AG10803 (cell line): ENCODE measurements at places on chromosomes 1 and 21.

DNA sequence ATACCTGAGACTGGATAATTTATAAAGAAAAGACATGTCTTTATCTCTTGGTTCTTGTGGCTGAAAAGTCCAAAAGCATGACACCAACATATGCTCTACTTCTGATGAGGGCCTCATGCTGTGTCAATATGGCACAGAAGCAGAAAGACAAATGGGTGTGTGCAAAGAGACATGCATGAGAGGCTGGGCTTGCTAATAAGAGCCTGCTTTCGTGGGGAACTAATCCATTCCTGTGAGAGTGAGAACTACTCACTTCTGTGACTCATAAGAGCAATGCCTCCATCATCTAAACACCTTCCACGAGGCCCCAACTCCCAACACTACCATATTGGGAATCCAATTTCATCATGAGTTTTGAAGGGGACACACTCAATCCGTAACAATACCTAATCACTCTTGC, 340.0 kb upstream of the DUSP10 start:
- DNase-seq = no peak

GRCh38 chr1:38476111-38476849, 383.3 kb downstream of the RRAGC start:
- DNase-seq = no peak

DNA sequence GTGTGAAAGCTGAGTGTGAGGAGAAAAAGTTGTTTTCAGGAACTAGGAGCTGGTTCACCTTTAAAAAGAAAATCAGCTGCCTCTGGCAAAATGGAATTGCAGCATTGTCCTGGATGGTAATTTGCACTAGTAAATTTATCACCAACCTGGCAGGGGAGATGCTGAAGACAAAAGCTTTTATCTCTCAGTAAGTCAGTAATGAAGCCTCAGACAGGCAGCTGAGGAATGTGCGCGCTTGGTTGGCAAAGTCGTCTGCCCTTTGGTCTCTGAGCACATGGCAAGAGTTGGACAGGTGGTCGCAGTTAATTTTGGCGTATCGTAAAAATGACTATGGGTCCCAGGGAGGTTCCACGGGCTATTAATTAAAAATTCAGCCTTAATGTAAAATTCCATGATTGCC, 131.9 kb downstream of the BACH1 start:
- no peak for DNase-seq

- peak; percentile 17 for DNase-seq
These were observed 444.1 kb downstream of the PLPP3 start for GRCh38 chr1:56135069-56135863.

- DNase-seq = no peak
These were observed 32.5 kb downstream of the PADI2 start for GRCh38 chr1:17086751-17087150.

DNA sequence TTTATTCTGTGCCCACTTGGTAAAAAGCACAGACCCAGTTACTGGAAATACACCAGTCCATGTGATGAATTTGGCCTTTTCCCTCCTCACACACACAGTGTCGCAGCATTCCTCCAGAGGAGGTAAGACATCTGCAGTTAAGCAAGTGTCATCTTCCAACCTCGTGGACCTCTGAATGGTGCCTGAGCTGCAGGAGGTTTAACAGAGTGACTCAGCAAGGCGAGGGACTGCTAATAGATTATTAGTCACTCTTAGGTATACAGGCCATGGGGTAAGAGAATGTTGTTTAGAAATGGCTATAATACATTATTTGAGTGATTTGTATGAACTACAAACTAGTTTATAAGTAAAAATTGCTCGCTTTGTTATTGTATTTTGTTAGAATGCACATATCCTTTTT, 8.6 kb upstream of the LRRC8B start:
- peak; percentile 52 for DNase-seq

- DNase-seq = no peak
These were observed 27.2 kb upstream of the NFIA start for GRCh38 chr1:61055110-61055614.

GRCh38 chr1:10909697-10910680, 102.5 kb upstream of the TARDBP start:
- DNase-seq = no peak

GRCh38 chr1:20634594-20635084, 1.4 kb downstream of the PINK1 start:
- DNase-seq = peak; percentile 33

DNA sequence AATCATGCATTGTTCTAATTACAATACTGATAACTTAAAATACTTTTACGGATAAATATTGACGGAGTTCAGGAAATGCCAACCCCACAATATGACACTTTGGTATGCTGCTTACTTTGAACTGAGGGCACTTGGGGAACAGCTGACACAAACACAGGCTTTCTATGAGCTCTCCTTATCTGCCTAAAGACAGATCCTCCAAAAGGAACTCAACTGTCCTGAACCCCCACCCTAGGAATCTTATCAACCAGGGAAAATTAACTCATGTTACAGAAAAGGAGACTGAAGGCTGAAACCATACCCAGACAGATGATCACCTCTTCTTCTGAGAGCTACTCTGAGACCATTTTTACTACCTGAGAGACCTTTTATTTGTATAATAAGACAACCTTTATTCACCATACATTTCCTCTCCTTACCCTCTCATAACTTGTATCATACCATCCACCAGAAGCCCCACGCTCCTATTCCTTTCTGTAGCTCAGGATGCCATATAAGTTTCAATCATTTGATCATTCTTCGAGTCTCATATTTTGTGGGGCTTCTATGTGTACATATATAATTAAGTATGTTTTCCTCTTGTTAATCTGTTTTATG, 239.5 kb downstream of the FAF1 start:
- DNase-seq = no peak

- no peak for DNase-seq
These were observed 16.2 kb downstream of the CSRP1 start for GRCh38 chr1:201490708-201491131.

DNA sequence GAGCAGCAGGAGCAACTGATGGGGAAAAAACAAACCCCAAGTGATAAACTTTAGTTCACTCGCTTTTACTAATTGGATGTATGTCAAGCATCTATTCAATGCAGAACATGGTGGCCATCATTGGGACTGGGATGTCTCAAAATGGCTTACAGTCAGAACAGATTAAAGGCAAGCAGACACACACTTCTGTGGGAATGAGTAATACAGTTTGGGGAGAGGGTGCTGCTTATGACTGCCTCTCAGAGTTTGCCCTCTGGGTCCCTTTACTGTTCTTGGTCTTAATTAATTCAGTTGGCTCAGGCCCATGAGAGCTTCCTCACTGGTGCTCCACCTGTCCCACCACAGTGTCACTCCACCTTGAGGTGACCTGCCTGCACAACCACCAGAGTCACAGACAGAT, 119.5 kb downstream of the TBX19 start:
- DNase-seq = no peak

GRCh38 chr1:236951672-236952071, 52.6 kb downstream of the MT1HL1 start:
- no peak for DNase-seq

- no peak for DNase-seq
These were observed 36.9 kb downstream of the TP73 start for GRCh38 chr1:3689138-3689750.

DNA sequence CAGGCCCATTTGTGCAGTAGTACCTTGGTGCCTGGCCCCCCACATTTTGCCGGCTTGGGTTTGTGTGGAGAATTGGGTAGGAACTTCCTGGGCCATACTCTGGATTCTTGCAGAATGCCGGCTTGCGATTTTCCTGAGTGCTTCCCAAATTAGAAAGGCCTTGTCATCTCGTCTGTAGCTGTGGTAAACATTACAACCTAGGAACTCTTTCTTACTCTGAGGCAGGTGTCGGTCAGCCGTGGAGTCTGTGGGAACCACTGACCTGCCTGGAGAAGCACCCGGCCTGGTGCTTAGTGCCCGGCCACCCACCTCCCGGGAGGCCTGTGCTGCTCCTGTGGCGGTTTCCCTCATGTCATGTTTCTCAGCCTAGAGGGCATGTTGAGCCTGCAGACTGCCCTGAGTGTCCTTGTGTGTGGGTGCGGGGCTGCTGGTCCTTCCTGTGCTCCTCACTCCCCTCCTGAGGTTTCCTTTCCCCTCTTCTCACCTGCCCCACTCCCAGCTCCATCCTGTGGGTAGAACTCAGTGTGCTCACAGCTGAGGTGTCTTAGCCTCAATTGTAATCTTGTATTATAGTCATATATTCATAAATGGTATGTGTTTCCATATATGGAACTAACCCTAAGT, 64.7 kb downstream of the S100B start:
- no peak for DNase-seq

GRCh38 chr1:107124694-107125093, 16.1 kb upstream of the NTNG1 start:
- DNase-seq = no peak

GRCh38 chr1:208643005-208643597, 398.9 kb upstream of the PLXNA2 start:
- DNase-seq = no peak

DNA sequence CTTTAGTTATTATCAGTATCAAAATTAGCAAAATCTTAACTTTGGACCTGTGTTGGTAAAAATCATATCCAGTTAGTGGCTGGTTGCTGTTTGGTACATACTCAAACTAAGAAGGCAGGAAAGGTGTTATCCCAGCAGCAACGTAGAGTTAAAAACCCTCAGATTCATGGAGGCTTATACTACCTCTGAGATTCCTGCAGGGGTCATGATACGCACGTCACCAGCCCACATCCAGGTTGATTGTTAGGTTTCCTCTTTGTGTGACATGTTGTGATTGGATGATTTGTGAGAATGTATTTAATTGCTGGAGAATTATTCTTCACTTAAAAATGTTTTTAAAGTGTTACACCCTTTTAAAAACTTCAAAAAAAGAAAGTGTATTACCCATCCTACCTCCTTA, 423.3 kb upstream of the ADGRL2 start:
- DNase-seq = no peak

- DNase-seq = no peak
These were observed 27.8 kb upstream of the TNFSF4 start for GRCh38 chr1:173234899-173235298.

DNA sequence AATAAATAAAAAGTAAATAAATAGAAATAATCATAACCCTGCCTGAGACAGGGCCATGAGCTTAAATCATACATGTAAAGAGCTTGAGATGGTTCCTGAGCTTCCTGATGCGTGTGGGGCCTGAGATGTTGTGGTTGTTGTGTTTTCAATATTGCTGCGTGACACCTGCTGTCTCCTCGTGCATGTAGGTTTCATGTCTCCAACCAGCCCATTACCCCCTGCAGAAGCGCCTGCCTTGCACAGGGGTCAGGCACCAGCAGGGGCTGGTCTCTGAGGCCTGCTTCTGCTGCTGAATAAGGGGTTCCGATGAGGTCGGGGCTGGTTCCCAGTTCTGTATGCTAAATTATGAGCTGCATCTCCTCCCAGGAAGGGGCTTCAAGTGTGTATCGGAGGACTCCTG, 15.9 kb downstream of the UMODL1 start:
- no peak for DNase-seq

DNA sequence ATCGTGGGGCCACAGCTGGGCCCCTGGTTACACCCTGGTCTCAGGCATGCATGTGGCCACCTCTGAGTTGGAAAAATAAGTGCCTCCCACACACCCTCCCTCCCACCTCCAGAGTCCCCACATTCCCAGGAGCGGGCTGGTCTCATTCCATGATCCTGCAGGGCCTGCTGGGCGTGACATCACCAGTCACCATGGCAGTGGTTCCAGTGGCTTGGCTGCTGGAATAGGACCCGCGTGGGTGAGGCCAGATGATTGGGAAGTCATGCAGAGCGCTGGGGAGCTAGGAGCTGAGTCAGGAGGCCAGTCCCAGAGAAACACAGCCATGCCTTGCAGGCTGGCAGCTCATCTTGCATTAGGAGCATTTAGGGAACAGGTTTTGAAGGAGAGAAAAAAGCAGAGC, 125.4 kb upstream of the TMEM51 start:
- DNase-seq = peak; percentile 96

GRCh38 chr1:85502171-85502570, 37.2 kb upstream of the DDAH1 start:
- DNase-seq = peak; percentile 67

- DNase-seq = no peak
These were observed 52.0 kb upstream of the RGS2 start for GRCh38 chr1:192756847-192757246.

DNA sequence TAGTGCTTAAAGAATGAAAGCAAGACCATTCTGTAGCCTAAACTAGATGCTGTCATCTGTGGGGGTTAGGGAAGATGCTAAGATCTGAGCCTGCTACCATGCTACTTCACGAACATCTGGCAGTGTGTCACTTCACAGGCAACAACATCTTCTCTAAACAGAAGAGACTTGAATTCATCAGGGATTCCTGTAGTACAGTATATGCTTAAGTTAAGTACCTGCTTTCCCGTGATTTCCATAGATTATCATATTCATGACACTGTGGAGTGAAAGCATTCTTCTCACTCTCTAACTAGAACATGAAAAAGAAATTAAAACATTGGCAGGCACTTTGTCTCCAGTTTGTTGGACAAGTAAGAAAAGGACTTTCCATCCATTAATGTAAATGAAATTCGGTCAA, 390.9 kb downstream of the PTBP2 start:
- no peak for DNase-seq

GRCh38 chr1:111690306-111690617, 48.9 kb downstream of the INKA2 start:
- peak; percentile 96 for DNase-seq

DNA sequence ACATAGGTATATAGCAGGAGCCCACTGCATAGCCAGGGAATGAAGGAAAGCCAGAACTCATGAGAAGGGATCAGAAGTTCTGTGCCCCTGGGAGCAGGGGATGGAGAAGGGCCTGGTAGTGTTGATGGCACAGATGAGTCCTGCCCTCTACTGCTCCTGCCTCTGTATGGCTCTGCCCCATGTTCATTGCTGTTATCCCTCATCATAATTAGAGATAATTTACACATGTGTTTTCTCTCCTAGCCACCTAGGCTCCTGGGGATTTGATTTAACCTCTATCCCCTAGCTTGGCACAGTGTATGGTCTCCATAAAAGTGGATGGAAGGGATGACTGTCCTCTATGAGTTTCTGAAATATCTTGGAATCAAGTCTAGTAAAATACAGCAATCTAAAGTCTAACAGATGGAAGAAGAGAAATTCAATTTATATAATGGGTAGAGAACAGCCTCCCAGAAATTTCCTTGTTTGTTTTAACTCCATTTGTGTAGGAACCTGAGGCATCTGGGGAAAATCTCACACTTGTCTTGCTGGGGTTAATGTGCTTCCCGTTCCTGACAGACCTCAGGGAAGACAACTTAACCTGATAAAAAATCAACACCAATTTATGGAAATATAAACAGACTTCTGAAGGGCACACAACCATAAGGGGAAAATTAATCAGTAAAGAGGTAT, 393.8 kb downstream of the HHAT start:
- no peak for DNase-seq

DNA sequence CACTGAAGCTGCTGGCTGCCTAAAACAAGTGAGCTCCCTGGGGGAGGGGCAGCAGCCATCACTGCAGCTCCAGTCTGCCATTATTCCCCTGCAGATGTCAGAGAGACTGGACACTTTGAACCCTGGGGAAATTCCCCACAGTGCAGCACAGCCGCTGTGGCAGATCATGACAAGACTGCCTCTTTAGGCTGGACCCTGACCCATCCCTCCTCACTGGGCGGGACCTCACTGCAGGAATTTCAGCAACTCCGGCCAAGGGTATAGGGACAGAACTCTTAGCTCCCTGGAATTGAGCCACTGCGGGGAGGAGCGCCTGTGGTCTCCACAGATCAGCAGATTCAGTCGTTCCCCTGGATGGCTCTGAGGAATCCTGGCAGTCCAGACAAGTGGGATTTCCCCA, 964.6 kb downstream of the BRINP3 start:
- no peak for DNase-seq

- DNase-seq = no peak
These were observed 16.4 kb upstream of the ATP1A1 start for GRCh38 chr1:116356673-116357072.

GRCh38 chr1:14320986-14321385, 277.5 kb upstream of the KAZN start:
- DNase-seq = no peak
